Activated CD4-positive, alpha-beta T cell treated with anti-CD3 and anti-CD28 coated beads for 48 hours (primary cell): ENCODE measurements at places on chromosomes 2 and 18.

DNA sequence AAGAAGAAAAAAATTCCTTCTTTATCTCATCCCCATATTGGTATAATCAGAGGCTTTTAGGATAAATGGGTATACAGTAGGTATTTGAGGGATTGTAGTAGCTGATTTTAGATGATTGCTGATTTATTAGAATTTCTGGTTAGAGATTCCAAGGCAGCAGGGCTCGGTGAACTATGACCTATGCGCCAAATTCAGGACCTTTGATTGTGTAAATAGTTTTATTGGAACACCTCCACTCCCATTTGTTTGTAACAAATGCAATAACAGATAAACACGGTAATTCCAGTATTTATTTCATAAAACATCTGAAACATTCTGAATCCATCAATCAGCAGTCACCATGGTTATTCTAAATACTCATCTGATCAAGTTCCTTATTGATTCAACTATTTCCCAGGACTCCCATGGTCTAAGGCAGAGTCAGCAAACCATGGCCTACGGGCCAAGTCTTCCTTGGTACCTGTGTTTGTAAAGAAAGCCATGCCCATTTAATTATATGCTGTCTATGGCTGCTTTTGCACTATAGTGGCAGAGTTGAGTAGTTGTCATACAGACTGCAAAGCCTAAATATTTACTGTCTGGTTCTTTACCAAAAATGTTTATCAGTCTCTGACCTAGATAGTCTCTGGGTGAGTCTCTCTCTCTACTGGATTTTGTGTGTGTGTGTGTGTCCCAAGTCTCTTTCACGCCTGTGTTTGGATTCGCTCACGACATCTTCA, 4.3 kb downstream of the MGAT5 start:
- DNase-seq: no peak

DNA sequence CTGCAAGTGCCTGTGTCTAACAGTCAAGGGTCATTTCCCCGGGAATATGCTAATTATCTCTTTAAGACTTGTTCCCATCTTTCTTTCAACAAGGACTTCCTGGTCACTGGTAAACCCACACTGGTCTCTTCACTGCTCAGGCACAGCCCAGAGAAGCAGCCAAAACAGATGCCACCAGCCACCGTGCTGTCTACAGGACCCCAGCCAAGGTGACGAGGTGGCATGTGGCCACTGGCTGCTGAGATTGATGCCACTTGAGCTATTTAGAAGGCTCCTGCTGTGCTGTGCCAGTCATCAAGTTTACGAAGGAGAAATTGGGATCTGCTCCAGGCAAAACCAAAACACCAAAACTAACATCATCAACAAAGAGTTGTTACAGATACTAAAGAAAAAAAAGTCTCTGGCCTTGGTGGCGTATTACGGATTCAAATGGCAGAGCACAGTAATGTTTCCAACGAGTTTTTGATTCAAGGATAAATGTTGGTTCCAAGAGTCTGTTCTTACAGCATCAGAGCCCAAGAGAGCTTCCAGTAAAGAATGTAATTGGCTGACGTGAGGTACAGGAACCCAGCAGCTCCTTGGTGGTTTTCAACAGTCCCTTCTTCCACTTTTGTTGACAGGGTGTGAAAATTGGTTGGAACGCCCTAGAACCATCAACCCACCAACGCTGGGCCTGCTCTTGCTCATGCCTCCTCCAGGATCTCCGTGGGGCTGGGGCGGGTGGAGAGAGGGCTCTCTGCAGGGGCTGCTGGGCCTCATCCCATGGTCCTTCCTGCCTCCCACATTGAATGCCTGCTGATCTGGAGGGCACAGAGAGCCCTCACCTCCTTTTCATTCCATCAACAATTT, 63.7 kb upstream of the ZCCHC2 start:
- no peak for DNase-seq

- no peak for DNase-seq
Measured at GRCh38 chr2:21043744-21044532, at the start of gene APOB. APOB (minus strand) TSS chr2:21044073; CDS start chr2:21043945, 128 bp downstream.

DNA sequence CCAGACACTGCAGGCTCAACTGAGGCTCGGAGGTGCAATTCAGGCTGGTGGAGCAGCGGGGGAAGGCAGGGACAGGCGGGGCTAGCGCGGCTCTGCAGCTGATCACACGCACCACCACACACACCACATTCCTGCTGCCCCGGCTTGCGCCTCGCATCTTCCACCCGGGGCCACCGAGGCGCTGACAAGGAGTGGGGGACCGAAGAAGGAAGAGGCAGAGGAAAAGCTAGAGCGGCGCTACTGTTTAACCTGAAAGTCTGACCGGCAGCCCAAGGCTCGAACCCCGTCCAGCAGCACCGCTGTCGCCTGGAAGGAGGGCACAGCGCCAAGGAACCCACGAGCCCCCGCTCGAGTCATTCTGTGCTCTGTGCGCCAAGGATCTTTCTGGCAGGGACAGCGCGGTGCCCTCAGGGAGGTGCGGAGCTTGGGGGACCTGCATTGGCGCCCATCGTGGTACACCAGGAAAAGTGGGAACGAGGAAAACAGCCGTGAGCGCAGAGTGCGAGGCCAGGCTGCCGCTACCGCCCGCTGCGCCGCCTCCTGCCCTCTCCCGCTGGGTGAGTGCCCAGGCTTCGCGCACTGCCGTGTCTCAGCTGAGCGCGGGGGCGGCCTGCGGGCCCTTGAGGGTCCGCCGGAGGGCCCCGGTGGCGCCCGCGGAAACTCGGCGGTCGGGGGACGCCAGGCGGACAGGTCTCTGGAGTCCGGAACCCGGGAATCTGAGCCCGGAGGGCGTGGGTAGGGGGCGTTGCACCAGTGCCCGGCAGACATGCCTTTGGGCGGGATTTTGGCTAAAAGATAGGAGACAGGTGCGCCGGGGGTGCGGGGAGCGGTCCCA, 860 bp upstream of the KCNJ3 start:
- DNase-seq: no peak

DNA sequence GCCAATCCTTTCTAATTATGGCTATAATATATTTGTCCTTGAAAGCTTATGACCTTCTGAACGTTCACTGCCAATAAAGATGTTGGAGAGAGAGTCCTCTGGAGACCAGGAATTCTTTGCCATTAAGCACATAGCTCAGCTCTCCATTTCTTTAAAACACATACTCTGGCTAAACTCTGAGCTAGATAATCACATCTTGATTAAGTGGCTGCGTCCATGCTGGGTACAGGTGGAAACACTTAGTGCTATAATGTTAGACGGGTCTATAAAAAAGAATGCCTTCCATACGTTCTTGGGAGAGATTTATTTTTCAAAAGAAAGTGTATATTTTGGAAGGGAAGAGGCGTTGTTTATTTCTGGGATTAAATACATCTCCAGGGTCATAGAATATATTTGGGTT, 314.5 kb downstream of the LPIN1 start:
- DNase-seq: no peak

DNA sequence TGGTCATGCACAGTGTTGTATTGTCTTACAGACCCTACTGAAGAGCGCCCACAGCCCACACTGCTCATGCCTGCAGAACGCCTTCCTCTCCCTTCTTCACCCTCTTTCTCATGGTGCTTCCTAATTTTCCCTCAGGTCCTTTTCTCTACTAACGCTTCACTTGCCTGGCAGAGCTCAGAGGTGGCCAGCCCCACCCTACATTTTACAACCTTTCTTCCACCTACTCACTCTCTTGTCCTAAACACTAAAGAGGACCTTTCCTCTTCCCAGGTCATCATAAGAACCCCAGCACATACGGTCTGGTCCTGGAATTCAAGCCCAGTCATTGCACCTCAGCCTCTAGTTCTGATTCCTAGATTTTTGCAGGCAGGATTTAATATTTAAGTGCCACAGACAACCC, 11.7 kb upstream of the LGALSL start:
- no peak for DNase-seq

DNA sequence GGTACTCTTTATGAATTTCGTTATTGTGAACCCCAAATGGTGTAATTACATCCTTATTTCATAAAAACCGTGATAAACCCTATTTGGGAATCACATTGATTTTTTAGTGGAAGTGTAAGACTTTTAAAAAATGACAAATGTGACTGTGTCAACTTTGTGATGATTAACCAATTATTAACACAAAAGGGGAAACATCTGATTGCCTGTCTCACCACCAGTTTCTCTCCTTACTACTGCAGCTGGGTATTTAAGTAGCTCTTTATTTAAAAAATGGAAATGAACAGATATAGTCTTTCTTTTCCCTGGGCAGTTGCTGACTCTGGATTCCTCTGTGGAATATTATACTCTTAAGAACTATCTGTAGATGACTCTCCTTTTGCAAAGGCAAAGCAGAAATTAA, 11.6 kb upstream of the RPE start:
- no peak for DNase-seq

GRCh38 chr2:233145726-233146125, 85.6 kb downstream of the INPP5D start:
- no peak for DNase-seq

DNA sequence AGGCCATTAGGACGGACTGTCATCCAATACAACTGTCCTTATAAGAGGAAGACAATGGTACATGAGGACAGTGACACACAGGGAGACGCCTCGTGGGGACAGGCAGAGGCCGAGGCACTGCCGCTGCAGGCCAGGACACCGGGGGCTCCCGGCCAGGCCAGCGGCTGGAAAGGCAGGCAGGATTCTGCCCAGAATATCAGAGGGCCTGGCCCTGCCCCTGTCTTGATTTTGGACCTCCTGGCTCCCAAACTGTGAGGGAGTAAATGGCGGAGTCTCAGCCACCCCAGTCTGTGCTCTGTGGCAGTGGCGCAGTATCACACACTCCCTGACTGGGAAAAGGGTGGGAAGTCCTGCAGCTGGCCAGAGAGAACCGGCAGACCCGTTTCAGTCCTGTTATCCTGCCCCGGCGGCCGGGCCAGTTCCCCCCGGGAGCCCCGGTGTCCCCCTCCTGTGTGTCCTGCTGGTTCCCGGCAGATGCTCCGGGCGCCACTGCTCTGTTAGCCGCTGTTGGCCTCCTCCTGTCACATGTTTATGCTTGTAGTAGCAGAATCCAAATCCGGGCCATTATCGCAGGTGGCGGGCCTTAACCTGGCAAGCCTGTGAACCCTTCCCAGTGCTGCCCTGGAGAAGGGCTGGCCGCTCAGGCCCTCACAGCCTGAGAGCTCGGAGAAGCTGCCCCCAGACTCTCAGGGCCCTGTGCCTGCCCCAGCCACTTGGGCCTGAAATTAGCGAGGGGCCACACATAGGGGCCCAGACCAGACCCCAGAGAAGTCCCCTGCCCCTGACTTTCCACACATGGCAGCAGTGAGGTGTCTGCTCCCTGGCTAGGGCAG, 31.4 kb upstream of the TAF1B start:
- no peak for DNase-seq

DNA sequence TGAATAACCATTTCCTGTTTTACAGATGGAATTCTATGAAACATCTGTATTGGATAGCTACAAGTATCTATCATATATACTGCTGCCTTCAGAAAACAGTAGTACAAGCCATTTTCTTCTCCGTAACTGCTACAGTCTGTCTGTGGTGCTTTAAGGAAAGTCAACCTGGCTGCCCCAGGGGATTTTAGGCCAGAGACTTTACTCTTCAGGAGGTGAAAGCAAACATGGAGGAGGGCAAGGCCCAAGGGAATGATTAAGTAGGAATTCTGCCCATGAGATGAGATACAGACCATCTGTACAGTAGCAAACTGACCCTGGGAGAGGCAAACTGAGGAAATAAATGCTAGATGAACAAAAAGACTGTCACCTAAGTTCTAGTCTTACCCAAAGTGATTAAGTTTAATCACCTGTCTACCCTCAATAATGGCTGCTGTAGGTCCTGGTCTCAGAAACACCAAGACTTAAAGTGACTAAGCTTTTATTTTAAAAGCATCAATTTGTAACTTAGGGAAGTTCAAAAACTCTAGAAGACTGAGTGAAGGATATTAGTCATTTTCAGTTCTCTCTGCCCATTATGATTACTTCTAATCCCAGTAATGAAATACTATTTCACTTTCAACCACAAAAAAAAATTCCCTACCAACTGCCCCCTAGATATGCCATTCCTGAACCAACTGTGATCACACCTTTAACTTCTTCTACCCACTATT, 14.8 kb downstream of the MBD2 start:
- no peak for DNase-seq

DNA sequence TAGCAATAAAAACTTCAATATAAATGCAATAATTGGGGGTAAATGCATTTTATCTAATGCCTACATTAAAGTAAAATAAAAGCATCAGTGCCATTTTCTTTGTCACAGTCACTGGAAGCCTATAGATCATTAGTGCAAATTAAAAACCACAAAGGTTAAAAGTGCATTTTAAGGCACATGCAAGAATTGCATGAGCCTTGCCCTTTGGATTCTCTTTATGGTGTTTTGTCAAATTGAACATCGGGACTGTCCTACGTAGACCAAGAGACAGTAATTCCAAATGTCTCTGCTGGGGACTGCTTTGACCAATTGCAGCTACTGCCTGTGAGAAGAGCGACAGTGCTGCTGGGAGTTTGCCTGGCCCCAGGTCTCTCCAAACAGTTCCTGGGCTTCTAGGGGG, 130.3 kb upstream of the SATB2 start:
- no peak for DNase-seq

- DNase-seq: no peak
Measured at GRCh38 chr2:202187570-202187969, 50.8 kb downstream of the SUMO1 start.

GRCh38 chr2:180609626-180610340, 370.6 kb upstream of the UBE2E3 start:
- DNase-seq: no peak

DNA sequence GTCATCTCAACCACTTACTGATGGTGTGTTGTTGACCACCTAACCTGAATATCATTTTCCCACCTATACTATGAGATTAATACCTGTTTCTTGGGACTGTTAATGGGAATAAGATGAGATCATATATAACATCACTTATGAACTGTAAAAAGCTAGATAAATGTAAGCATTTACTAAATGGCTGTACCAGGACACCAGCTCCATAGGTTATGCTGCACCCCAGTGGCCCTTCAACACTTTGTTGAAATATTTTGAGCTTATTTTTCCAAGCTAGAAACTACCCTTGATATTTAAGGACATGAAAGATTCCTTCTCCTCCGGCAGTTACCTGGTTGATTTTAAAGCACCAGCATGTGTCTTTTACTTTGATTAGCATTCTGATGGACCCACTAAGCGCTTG, 138.0 kb upstream of the CDCA7 start:
- no peak for DNase-seq

DNA sequence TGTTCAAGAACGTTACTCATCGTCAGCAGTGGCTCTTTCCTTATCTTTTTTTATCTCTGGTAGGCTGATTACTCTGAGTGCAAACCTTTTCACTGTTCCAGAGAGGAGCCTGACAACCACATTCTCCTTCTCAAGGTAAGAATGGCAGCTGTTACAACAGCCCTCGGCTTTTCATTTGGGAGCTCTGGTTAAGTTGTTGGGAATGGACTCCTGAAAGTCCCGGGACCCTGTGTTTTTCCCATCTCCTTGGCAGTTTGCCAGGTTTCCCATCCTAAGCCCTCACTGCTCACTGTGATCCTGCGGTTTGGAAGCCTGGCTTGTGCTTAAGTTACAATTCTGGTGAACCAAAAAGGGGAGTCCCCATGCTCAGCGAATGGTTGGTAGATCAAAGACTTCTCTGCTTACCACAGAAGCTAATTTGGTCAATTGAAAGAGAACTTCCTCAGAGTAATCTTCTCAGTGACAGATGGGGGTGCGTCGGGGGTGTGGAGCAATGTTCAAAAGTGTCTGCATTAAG, 122.3 kb downstream of the LYPD6B start:
- DNase-seq: peak; percentile 39
